Ureter (tissue), 1 donor: ENCODE measurements at places on chromosomes 12 and 14. TPM values are rescaled to one million over a fixed set of nuclear protein-coding genes. Genes with fewer than 3 reads are reported as not detected.

Gene AVPR1A
- total RNA-seq, result 17.2 TPM

Gene FAM90A1
- total RNA-seq, result 0.65 TPM

Gene C3AR1
- total RNA-seq, result 4.6 TPM

Gene EXOC3L4
- total RNA-seq, result 2.5 TPM

- DNase-seq, result no peak
These were observed 65.2 kb upstream of the PSMC1 start for GRCh38 chr14:90191154-90191553.

- no peak for DNase-seq
These were observed 6.1 kb upstream of the LRTM2 start for GRCh38 chr12:1814266-1814665.

GRCh38 chr12:109223211-109223610 lies 85.9 kb downstream of the FOXN4 start:
- no peak for DNase-seq

GRCh38 chr14:24059841-24060388 lies 8.1 kb downstream of the CARMIL3 start:
- DNase-seq, result no peak

DNA sequence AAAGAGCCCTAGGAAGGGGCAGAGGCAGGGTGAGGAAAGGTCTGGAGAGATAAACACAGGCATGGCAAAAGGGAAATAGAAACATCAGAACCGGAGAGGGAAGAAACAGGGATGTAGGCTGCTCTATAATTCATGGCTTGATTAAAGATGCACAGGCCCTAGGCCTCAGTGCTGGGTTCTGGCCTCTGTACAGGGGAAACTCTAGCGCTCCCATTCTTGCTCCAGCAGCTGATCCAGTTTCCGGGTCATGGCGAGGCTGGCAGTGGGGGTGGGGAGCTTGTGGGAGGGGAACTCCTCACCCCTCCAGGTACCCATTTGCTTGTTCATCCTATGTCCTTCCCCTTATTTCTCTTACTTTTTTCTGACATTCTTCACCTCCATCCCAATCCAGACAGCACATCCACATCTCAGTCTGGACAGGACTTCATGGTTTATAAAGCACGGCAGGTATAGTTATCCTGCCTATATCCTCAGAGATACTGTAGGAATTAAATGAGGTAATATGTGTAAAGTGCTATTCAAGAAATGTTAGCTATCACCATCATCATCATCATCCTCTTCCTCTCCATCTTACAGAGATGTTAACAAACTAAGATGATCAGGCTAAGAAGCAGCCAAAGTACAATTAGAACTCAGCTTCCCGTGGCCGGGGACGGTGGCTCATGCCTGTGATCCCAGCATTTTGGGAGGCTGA lies 8.0 kb upstream of the GPR84 start:
- DNase-seq, result no peak

- no peak for DNase-seq
These were observed 249.7 kb upstream of the AVPR1A start for GRCh38 chr12:63400718-63401117.

GRCh38 chr12:41514021-41514777 lies 326.1 kb downstream of the PDZRN4 start:
- DNase-seq, result no peak

DNA sequence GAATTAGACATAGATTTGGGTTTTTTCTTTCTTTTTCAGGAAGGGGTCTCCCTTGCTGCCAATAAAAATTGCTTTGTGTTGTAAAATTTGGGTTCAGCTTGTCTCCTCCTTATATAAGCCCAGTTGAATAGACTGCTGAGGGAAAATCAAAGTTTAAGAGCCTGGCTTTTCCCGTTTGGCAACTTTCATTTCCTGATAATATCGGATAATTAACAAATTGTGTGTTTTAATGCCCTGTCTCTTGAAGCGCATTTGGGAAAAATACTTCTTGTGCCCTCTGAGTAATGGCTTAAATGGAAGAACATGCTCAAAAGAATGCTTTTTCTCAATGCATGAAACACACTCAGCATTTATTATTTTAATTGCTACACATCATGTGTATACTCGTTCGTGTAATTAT lies 198.0 kb upstream of the DCN start:
- DNase-seq, result no peak
